ENCODE measurements at places on chromosomes 13 and 19.
A peak's percentile ranks its signal among the peaks of the same experiment; 100 is the strongest.

- DNase-seq, result peak; percentile 32
These were observed 146.9 kb downstream of the LMO7 start for GRCh38 chr13:75782985-75783384.

DNA sequence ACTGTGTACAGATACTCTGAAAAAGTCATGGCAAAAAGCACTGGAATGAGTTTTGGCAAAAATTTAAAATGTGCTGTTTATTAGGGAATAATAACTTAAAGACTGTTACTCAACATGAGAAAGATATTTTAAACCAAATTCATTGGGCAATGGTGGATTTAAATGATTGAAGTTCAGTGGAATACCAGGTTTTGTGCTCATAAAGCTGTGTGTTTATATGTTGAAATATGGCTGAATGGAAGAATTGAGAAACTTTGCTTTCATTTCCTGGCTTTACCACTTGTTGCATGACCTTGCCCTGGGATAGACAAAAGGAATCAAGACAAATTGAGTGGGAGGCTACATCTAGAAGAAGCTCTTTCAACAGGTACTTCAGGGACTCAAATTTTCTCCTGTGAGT is 246.4 kb downstream of the GPC5 start:
- no peak for DNase-seq

DNA sequence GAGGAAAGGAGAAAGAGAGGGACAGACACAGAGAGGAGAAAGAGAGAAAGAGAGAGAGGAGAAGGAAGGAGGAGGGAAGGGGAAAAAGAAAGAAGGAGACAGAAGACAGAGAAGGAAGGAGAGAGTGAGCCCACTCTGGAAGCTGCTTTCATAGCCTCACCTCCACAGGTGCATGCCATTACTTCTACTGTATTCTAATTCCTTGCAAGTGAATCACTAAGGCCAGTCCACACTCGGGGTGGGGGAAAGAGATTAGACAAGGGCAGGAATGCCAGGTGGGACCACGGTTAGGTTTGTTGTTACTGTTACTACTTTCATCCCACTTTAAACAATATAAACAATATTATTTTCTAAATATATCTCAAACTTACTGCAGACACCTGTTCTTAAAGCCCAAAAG is 684.5 kb upstream of the ARGLU1 start:
- no peak for DNase-seq

- DNase-seq, result no peak
These were observed 345.0 kb upstream of the SPRY2 start for GRCh38 chr13:80685942-80686341.

GRCh38 chr19:35629332-35629633 is 447 bp downstream of the RBM42 start:
- DNase-seq, result no peak

DNA sequence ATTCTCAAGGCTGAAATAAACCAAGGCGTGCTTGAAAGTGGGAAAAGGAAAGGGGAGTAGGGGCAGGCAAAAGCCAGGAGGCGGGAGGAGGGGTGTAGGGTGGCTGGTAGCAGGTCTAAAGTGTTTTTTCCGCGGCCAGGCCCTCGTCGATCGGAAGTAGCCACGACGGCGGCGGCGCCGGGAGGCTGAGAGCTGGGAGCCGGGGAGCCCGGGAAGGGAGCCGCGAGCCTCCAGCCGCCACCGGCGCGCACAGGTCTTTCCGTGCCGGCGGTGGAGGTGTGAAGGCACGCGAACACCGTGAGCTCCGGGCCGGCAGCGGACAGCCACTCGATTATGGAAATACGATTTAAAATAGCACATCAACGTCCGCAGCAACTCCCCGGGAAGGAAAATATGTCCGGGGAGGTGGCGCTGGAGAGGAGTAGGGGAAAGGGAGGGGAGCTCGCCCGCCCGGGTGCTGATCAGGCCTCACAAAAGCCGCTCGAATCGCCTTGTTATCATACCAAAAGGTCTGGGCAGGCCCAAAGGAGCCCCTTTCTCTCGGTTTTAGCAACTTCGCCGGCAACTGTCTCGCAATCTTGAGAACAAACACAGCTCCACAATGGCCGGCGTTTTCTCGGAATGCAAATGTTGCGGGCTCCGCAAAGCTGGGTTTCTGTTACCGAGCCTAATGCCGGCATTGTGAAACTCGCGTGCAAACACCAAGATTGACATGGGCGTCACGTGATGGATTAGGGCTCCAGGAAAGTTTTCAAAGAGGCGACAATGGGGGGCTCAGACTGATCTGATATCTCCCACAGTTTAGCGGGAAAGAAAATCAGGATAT is 2.9 kb upstream of the PCDH8 start:
- peak; percentile 15 for DNase-seq

DNA sequence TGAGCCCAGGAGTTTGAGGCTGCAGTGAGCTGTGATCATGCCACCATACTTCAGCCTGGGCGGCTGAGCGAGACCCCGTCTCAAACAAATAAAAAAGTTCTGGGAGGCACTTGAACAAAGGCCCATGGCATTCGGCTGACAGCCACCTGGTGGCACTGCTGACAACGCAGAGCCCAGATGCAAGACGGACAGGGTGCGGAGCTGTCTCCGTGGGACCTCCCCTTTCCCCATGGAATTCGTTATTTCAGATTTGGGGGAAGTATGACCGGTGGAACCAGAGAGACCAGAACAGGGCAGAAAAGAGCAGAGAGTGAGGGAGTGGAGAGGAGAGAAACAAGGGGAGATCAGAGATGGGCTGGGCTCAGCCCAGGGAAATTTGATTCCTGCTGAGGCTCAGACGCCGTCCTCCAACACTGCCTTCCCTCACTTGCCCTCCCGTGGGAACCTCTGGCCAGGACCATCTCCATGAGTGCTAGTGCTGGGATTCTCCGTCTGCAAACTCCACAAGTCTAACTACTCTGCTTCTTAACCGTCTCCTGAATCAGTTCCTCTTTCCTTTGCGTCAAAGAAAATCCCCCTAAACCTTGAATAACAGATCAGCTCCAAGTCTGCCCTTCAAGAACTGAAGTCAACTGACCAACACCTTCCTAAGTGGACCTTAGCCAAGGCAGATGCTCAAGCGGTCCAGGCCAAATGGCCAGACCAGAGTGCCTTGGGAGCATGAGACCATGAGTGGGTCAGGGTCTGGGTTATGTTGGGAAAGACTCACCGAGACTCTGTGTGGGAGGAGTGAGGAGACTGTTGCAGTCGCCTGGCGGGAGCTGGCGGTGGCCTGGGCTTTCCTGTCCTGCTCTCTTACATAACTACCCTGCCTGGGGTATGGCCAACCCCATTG is 11.9 kb upstream of the ATF5 start:
- DNase-seq, result no peak

DNA sequence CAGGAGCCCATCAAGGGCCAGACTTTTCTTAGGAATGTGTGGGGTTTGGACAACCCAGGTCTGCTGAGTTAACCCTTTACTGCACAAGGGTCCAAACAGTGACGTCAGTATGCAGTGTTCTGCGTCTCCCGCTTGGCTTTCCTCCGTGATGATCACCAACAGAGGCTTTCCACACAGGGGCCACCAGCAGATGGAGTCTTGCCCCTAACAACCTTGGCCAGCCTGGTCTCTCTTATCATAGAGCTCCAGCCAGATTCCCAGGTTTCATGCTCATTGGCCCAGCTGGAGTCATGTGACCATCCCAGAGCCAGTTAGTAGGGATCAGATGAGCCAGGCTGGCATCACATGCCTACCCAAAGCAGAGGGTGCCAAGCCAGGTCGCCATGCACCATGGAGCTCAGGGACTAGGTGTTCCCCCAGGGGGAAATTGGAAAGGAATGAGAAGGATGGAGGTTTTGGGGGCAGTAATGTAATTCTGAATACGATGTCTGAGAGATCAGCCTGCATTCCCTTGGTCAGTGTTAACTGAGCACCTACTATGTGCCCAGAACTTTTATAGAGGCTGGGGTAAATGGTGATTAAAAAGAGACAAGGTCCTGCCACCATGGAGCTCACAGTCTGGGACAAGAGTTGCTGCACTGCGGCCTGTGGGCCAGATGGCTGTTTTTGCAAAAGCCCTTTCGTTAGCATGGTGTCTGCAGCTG is 61.2 kb downstream of the MYH14 start:
- no peak for DNase-seq

- DNase-seq, result no peak
These were observed 66.1 kb downstream of the ZNF486 start for GRCh38 chr19:20233105-20233504.

DNA sequence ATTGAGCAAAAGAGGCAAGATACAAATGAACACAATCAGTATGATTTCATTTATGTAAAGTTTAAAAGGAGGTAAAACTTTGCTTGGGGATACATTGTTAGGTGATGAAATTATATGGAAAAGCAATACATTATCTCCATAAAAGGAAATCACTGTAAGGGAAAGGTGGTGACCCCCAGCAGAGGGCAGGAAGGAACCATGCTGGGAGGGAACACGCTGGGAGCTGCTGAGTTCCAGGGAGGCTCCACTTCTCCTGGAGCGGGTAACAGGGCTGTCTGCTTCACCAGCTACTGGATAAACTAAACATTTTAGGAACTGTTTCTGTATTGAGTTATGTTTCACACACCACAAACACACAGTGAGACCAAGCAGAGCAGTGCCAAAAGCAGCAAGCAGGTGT is 91.2 kb downstream of the KATNAL1 start:
- DNase-seq, result no peak

DNA sequence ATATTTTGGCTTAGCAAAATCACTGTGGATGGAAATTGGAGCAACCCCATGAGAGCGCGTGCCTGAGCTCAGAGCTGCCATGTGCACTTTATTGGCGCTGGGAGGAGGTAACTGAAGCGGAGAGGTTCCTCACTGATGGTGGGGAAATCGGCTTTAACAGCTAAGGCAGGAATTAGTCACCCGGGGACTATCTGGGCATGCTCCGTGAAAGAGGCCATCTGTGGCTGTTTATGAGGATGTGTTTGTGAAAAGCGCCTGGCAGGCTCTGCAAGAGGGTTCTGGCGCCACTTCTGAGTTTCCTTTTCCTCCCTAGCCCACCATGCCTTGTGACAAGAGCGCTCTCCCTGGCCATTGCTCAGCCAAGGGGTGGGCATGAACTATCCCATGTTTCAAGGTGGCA is 815.6 kb downstream of the UQCRFS1 start:
- DNase-seq, result no peak

DNA sequence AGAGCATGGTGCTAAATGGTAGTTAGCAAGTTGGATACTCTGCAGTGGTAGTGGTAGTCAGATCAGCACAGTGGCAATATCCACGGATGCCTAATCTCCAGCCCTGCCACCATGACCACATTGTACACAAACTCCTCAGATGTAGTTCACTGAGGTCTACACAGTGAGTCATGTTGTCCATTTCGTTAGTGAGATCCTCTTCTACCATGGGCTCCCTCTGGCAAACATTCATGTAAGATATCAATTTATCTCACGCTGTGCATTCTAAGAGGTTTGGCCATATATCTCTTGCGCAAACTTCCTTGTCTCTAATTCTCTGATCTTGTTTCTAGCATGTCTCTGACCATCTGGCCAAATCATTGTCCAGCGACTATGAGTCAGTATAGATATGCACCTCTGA is 58.2 kb downstream of the POLR1D start:
- DNase-seq, result no peak

DNA sequence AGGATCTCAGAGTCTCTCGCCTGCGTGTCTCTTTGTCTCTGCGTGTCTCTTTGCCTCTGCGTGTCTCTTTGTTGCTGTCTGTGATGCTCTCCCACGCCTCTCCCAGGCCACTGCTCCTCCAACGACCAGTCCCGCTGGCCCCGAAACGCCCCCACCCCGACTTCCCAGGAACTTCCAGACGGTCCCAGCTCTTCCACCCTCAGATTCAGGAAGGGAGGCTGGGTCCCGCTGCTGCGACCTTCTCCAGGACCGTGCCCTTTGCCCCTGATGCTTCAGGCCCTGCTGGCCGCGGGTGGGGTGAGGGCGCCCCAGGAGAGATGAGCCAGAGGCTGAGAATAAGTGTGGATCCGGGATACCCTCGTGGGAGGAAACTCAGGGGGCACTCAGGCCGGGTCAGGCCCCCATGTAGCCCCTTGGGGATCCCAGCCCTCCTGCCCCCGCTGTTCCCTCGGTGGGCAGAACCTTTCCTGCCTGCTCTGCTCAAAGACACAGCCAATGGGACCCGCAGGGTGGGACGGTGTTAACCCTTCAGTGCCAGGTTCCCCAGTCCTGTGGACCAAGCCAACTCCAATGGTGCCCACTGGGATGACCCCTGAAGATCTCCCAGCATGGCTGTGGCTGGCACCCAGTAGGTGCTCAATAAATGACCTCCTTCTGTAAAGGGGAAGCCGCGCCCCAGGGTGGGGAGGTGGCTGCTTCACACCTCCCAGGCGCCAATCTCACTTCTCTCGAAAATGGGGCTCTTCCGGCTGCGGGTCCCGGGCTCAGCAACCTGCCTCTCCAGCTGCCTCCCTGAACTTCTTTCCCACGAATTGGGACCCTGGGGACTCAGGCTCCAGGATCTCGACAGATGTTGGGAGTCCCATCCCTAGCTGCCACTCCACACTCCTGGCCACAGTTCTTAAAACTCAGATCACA is 1.5 kb upstream of the S1PR5 start:
- DNase-seq, result no peak

GRCh38 chr13:78430166-78430791 is 173.1 kb downstream of the POU4F1 start:
- no peak for DNase-seq

- peak; percentile 93 for DNase-seq
These were observed 2.9 kb upstream of the CCDC9 start for GRCh38 chr19:47253467-47253881.

- DNase-seq, result no peak
These were observed 1587.1 kb downstream of the PCDH9 start for GRCh38 chr13:65642996-65643395.

- no peak for DNase-seq
These were observed 4.4 kb upstream of the CHAMP1 start for GRCh38 chr13:114309806-114310410.

GRCh38 chr19:50422397-50423278 is 3.9 kb downstream of the SPIB start:
- DNase-seq, result no peak

GRCh38 chr13:85797311-85797710 is 1.9 kb downstream of the SLITRK6 start:
- DNase-seq, result no peak

DNA sequence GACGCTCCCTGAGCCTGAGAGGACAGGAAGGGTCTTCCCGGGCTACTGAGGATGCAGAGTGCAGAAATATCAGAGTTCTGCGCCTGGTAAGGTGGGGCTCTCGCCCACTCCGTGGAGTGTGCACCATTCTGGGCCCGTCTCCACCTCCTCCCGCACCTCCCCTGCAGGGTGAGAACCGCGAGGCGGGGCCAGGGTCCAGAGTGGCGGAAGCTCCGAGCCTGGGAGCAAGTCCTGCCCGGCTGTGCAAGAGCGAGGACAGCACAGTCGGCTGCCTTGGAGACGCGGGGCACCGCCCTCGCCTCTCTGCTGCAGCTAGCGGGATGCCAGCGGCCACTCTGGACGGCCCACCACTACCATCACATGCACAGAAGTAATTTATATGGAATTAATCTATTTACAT is 2304.4 kb downstream of the PCDH9 start:
- no peak for DNase-seq

DNA sequence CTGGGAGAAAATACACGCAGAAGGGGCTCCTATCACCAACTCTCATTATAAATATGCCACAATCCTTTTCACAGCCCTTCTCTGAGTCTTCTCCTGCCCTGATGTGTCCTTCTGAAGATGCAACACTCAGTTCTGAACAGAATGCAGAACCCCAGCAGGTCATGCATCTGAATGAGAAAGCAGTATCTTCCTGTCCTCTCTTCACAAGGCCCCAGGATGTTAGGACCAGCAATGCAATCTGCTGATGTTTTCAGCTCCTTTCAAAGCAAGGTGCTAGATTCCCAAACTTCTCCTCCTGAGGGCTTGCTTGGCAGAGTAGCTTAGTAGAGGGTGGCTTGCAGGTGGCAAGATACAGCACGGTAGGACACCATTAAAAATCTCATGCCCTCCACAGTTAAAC is 22.3 kb upstream of the DOCK9 start:
- no peak for DNase-seq

GRCh38 chr13:42807866-42808265 is 26.5 kb downstream of the FAM216B start:
- DNase-seq, result peak; percentile 60
